ENCODE measurements at places on chromosomes 6 and 20. TPM values are rescaled to one million over a fixed set of nuclear protein-coding genes. Genes with fewer than 3 reads are reported as not detected.

Gene LY6G6F
- total RNA-seq = not detected

Gene MYL9
- 170 TPM for total RNA-seq

Gene SOBP
- total RNA-seq = 0.98 TPM

Gene STX11
- 1.6 TPM for total RNA-seq

Gene UFL1
- 13.3 TPM for total RNA-seq

Gene FAXC
- 3.7 TPM for total RNA-seq

Gene IMPG1
- total RNA-seq = not detected

Gene DPPA5
- not detected for total RNA-seq

Gene PTK6
- not detected for total RNA-seq

Gene COQ3
- 10.9 TPM for total RNA-seq

Gene TOX2
- total RNA-seq = 6.6 TPM

Gene TSHZ2
- 5.6 TPM for total RNA-seq

Gene PRPH2
- total RNA-seq = 0.33 TPM
